ENCODE measurements at places on chromosomes 12 and 14. TPM values are rescaled to one million over a fixed set of nuclear protein-coding genes. Genes with fewer than 3 reads are reported as not detected.

- DNase-seq = peak; percentile 10
Measured at GRCh38 chr14:26966908-26967307, 369.1 kb upstream of the NOVA1 start.

The MMP19 gene
- total RNA-seq = 0.05 TPM

DNA sequence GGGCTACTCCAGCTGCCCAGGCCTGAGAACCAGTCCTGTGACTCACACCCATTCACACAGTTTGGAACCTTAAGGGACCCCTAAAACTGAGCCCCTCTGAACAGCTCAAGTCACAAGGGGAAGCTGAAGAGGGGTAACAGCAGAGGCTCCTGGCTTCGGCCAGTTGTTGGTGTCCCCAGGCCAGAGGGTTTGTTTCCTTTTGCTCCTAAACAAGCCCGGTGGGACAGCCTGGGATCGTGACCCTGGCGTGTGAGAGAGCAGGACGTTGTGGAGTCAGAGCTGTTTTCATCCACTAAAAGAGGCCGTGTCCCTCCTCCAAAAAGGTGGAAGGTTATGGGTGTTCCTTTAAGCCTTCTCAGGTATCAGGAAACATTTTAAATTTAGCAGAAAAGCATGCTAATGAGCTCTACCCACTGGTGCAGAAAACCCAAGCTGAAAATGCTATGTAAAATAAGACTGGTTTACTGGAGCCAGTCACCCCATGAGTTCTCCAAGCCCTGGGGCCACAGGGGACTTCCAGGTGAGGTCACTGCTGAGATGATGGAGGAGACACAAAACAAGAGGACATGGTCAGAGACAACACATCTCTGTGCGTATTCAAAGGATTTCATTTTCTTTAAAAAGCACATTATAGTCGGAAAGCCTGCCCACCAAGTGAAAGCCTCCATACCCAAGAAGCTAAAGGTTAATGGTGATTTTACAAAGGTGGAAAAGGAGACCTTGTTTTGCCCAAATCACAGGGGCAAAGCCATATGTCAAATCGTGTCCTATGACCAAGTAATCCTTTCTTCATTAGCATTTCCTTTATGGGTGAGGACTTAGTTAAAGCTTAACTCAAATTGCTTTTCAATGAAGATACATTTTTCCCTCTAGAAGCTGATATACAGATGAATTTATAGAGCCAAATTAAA lies 14.1 kb downstream of the PRKAB1 start:
- no peak for DNase-seq

DNA sequence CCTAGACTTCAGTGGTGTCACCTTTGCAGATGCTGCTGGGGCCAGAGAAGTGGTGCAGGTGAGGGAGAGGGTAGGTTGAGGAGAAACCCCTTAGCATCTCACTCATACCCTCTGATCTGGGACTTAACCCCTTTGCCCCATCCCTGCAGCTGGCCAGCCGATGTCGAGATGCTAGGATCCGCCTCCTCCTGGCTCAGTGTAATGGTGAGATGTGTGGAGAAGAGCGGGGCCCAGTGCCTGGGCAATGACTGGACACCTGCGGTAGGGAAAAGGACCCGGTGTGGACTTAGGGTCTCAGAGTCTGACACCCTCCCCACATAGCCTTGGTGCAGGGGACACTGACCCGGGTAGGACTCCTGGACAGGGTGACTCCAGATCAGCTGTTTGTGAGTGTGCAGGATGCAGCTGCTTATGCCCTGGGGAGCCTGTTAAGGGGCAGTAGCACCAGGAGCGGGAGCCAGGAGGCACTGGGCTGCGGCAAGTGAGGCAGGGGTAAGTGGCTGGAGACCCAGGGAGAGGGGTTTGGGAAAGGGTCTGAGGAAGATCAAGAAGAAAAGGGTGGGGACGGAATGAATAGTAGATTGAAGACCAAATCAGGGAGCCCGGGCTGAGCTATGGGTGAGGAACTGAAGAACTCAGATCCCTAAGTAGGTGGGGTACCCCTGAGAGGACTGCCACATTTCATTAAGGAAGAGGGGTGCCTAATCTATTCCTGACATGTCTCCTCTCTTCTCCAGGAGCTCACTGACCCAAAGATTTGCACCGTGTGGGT lies 7.6 kb downstream of the B4GALNT1 start:
- DNase-seq = no peak

The IL22 gene
- not detected for total RNA-seq

- DNase-seq = no peak
Measured at GRCh38 chr12:126770188-126770587, 1496.8 kb upstream of the TMEM132C start.

The MYG1 gene
- total RNA-seq = 77.4 TPM

DNA sequence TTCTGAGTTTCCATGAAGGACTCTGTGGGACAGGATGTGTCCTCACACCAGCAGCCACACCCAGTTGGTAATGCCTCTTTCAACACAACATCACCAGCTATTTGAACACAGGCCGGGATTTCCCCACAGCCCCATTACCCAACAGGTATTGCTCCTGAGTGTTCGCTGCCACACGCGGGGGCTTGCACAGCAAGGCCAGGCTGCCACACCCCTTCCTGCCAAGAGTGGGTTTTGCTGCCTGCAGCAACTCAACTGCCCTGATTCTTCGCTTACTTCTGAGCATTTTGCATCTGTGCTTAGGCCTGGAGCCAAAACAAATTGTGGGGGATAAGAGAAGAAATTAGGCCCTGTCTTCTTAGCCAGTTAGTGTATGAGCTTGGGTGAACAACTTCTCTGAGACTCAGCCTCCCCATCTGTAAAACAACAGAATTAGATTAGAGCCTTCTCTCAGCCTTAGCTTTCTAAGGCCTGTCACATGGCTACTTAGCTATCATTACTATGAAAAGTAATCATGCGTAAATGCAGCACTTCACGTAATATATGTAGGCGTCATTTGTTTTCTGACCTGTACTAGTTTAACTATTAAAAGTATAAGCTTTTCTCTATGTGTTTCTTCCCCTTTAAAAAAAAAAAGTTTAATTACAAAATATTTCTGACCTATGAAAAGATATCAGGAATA lies 20.0 kb downstream of the CKAP4 start:
- DNase-seq = no peak

The SLC6A15 gene
- total RNA-seq = 0.36 TPM

The INSM2 gene
- total RNA-seq = not detected

GRCh38 chr12:33825986-33826602 lies 196.2 kb upstream of the ALG10 start:
- DNase-seq = no peak

The ANKS1B gene
- 9.7 TPM for total RNA-seq

The JDP2 gene
- total RNA-seq = 17.5 TPM

- DNase-seq = no peak
Measured at GRCh38 chr12:31645924-31646323, 13.6 kb upstream of the ETFBKMT start.

DNA sequence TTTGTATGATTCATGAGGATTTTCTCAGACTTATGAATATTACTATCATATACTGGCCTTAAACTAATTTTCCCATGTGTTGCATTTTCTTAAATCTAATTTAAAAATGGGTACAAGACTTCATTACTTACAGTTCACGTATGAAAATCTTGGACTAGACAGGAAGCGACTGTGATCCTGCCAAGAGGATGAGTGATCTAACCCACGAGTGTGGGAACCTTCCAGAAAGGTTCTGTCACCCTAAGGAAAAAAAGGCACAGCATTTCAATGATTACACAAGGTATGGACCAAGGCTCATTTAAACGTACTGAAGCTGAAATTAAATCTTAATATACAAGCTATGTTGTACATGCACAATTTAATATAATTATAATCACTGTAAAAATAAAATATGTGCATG lies 293.5 kb upstream of the DIO2 start:
- DNase-seq = no peak

The GALNT16 gene
- 0.72 TPM for total RNA-seq

DNA sequence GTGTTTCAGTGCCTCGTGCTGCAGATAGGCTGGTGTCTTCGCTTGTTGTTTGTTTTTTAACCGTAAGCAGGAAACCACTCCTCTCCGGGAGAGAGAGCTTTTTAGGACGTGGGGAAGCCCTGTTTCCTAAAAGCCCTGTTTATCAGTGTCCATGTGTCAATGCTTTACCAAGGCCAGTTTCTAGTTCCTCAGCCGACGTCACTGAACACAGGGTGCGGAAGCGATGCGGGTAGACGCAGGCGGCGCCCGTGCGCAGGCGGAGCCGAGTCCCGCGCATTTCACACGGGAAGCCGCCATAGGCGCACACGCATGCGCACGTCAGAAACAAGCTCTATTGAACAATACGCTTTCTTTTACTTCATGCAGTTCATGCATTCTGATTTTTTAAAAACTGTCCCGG lies 79.8 kb downstream of the GLT1D1 start:
- no peak for DNase-seq

- no peak for DNase-seq
Measured at GRCh38 chr14:55568618-55569017, 11.4 kb upstream of the KTN1 start.

DNA sequence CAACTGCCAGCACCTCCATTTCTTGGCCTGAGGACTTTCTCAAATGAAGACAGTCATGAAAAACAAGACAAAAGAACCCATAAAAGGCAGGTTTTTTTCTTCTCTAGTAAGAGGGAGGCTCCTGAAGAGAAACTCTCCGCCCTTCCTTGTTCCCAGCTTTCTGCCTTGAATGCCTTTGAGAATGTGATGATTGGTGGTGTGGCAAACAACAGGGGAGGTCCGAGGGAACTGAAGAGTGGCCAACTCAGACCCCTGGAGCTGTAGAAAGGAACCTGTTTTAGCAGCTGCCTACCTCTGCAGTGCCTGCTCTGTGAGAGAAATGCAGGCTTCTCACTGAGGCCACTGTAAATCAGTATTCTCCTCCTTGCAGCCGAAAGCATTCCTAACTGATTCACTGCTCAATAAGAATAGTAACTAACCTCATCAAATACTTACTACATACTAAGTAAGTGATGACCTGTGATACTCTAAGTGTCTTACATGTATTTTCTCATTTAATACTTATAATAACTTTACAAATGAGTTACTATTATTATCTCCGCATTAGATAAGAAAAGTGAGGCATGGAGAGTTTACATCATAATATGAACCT lies 16.7 kb upstream of the ERC1 start:
- no peak for DNase-seq

GRCh38 chr12:95790917-95791849 lies 619 bp upstream of the NTN4 start:
- no peak for DNase-seq

- no peak for DNase-seq
Measured at GRCh38 chr12:5499566-5500330, 67.8 kb downstream of the NTF3 start.

GRCh38 chr12:2390133-2390532 lies 337.3 kb downstream of the CACNA1C start:
- no peak for DNase-seq

DNA sequence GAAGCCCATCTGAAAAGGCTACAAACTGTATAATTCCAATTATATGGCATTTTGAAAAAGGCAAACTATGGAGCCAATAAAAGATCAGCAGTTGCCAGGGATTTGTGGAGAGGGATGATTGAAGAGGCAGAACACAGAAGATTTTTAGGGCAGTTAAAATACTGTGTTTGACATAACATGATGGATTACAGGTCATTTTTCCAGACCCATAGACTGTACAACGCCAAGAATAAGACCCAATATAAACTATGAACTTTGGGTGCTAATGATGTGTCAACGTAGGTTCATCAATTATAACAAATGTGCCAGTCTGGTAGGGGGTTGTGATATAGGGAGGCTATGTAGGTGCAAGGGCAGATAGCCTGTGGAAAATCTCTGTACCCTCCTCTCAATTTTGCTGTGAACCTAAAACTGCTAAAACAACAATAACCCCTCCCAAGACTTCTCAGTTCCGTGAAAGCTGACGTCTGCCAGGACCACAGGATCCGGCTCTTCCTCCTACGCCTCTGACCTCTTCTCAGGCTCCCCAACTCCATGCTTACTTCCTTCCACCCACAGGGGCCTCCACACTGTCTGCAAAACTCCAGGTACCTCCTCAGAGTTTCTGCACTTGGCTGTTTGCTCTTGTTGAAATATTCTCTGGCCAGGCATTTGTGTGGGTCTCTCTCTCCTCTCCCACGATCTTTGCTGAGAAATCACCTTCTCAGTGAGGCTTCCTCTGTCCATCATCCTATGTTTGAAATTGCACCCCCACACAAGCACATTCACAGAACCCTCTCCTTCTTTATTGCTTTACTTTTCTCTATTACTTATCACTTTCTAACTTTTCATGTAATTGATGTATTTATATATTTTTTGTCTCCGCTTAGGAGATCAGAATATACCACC lies 131.4 kb downstream of the BBS10 start:
- DNase-seq = no peak

DNA sequence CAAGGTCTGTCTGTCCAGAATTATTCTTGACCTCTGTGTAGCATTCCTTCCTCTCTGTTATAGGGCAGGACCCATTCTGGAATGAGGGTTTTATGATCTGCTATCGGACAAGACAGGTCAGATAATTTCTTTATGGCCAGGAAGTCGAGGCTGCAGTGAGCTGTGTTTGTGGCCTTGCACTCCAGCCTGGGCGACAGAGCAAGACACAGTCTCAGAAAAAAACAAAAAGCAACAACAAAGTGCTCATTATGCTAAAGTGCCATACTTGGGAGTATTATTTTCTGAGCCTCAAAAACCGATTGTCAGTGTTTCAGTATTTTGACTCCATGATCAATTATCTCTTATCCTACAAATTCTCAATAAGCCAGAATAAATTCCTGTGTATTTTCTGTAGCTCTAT lies 4.1 kb downstream of the CIPC start:
- no peak for DNase-seq

DNA sequence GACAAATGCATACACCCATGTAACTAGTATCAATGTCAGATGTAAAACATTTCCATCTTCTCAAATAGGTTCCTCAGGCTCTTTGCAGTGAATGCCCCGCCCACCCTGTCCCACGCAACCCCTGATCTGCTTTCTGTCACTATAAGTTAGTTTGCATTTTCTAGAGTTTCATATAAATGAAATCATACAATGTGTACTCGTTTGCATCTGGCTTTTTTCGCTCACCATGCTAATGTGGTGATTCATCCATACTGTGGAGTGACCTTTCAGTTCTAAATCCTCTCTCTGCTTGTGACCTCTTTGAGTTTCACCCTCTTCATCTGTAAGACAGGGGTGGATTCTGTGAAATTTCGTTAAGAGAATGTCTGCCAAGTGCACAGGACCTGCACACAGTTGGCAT lies 30.6 kb upstream of the MSI1 start:
- no peak for DNase-seq

The ZNF385A gene
- total RNA-seq = 5.9 TPM

DNA sequence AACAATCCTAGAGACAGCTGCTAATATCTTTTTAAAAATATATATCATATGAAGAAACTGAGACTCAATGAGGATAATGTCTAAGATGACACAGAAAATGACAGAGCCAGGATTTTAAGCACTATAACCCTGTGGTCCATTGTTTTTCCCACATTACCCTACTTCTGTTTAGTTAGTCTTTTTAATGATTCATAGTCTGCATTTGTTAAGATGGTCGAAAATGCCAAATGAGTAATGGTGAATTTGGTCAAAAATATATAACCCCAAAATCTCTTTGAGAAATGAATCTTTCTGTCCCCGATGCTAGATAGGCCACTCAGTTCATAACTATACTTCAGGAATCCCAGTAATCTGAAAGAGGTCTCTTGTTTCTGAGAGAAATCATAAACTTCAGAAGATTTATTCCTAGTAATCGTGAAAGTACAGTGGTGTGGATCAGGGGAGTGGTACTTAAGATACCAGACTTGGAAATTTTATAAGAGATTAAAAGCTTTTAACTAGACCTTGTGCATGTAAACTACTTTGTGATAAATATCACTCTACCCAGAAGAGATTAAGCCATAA lies 10.8 kb downstream of the RTRAF start:
- DNase-seq = no peak

All from Panc1 (cell line).